ENCODE measurements at places on chromosomes 1 and 21. TPM values are rescaled to one million over a fixed set of nuclear protein-coding genes. Genes with fewer than 3 reads are reported as not detected.

DNA sequence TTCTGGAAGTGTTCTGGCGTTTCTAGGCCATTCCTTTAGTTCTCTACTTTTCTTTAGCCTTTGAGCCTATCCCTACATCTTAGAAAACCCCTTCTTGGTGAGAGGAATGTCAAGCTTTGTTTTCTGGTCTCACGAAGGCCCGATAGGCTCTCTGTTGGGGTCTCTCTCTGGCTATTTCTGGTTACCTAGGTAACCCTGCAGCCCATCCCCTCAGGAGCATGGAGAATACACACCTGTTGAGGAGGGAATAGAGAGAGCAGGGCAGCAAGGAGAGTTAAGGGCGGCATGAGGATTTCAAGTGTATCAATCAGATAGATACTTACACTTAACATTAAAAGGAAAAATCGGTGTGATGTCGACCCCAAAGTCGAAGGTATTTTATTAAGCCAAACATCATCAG lies 45.7 kb downstream of the LRRC8D start:
- DNase-seq: no peak

- no peak for DNase-seq
Measured at GRCh38 chr21:38810034-38810825, 4.5 kb downstream of the ETS2 start.

- no peak for DNase-seq
Measured at GRCh38 chr1:116460261-116460660, 87.2 kb downstream of the ATP1A1 start.

The DIP2A gene
- 33.6 TPM for total RNA-seq

The FOXO6 gene
- 0.53 TPM for total RNA-seq
